Nephron progenitor cell (in vitro differentiated cells): ENCODE measurements at places on chromosomes 3 and 15.

- no peak for DNase-seq
Measured at GRCh38 chr15:38576837-38577236, 12.2 kb upstream of the RASGRP1 start.

- no peak for DNase-seq
Measured at GRCh38 chr3:195550723-195551122, 7.6 kb upstream of the PPP1R2 start.

GRCh38 chr3:57132674-57133073, 32.5 kb downstream of the IL17RD start:
- DNase-seq: no peak

DNA sequence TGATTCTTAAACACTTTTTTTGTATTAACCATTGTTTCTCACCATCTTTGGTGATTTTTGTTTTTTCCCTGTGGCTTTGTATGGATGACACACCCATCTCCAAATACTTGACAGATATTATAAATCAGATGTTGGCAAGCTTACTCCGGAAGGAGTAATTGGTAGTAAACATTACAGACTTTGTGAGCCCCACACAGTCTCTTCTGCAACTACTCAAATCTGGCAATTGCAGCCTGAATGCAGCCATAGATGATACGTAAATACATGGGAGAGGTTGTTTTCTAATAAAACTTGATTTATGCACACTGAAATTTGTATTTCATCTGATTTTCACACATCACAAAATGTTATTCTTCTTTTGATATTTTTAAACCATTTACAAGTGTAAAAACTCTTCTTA, 331.5 kb downstream of the ARPP21 start:
- DNase-seq: no peak

- DNase-seq: no peak
Measured at GRCh38 chr3:187713504-187713903, 11.1 kb upstream of the RTP2 start.

DNA sequence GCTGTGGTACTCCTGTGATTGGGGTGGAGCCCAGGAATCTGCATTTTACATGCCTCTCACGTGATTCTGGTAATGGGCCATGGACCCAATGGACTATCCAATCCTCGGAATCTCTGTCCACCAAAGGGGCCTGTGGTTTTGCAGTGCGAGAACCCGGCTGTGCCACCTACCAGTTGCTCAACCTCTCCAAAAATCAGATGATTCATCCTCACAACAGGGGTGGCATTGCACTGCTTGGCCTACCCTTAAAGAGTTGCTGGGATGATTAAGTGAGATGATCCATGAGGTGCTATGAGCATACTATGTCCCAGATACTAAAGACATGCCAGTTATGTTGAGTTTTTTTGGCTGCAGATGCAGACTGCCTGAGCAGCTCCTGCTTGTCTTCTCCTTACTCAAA, 5.1 kb downstream of the ANP32A start:
- no peak for DNase-seq

DNA sequence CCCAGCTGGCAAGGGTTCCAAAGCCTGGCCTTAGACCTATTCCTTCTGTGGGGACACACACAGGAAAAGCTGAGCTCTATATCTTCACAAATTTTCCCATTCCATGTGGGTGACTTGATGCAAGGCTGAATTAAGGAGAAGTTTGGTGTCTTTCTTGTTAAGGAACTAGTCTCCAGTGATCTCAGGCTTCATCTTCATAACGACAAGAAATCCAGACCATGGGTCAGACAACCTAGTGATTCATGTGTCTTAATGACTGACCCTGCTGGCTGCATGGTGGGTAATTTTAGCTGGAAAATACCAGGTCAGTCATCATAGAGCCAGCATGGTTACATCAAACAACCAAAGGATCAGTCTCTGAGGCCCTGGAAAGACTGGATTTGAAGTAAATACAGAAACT, 112.7 kb upstream of the SLC4A7 start:
- no peak for DNase-seq

GRCh38 chr3:188701485-188701969, 470.2 kb upstream of the TPRG1 start:
- no peak for DNase-seq

DNA sequence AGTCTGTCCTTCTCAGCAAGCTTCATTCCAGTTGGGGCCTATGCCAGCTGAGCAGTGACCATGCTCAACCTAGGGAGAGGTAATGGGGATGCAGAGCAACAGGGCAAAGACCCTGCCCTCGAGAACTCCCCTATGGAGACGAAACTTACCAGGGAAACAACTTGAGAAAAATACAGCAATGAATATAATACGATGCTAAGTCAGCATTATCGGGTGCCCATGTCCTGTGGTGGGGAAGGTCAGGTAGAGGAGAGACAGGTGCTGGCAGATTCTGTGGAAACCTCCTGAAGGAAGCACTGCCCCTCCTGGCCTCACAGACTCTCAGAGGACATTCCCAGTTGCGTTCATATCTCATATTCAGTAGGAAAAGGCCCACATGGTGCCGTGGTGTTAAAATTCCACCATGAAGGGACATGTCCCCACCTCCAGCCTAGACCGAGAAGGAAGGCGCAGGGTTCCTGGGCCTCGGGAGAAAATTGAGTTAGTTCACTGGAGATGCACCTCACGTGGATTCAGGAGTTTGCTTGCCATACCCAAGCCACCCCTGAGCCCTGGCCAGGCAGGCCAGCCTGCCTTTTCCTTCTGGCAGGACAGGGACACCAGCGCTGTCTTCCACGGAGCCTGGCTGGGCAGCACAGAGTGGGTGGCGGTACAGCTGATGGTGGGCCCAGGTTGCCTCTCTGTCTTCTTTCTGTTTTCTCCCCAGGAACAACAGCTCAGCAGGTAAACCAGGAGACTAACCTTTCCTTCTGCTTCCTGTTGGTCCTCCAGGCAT, 62.4 kb downstream of the BOC start:
- no peak for DNase-seq

- no peak for DNase-seq
Measured at GRCh38 chr15:35827141-35827540, 281.2 kb upstream of the DPH6 start.

DNA sequence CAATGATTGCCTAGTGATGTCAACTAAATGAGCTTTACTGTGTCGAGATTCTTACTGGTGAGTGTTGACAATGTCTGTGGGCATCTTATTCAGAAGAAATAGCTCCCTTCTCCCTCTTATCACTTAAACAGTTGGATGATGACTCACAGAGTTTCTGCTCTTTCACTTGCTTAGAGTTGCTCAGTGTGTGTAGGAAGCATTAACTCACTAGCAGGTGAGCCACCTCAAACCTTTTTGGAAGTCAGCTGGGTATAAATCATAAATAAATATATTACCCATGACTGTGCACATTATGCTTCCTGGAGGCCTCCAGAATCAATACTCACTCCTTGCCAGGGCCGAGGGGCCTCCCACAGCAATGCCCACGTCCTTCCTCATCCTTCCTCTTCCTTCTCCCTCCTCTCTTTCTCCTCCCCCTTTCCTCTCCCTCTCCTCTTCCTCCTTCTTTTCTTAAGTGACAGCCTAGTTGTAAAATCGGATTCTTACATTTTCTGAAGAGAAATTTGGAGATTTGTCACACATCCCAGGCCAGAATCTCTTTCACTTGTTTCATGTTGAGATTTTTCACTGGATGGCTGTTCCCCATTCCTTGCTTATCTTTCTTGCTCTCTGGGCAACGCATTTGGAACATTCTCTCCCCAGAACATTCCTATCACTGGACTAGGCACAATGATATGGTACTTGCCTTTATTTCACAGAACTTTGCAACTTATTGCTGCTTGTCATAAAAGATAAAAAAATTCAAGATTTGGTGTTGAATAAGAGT, 17.5 kb downstream of the SHC4 start:
- DNase-seq: no peak

- no peak for DNase-seq
Measured at GRCh38 chr3:13015286-13016082, 57.7 kb downstream of the IQSEC1 start.

DNA sequence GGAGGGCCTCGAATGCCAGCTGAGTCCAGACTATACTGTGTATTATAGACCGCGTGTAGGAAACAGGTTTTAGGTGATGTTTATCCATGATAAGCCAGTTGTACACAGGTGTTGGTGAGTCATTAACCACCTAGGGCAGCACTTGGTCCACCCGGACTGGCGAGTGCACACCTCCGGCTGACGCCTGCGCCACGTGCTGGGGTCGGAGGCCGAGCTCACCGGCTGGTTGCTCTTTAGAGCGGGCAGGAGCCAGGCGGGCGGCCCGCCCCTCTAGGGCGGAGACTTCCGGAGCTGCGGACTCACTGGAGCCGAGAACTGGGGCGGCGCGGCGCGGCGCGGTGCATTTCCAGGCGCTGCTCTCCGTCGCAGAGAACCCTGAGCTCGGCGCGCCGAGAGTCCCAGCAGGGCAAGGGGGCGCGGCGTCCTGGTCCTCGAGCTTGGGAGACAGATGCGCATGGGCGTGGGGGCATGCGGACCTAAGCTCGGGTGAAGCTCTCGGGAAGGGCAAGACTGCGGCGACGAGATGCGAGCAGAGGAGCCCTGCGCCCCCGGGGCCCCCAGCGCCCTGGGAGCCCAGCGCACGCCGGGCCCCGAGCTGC, at the start of gene ESYT3:
Gene ESYT3, plus strand, starts transcription at position 341 of the 599 bp plus-strand sequence. Its CDS starts 183 bp downstream, at position 524.
- peak; percentile 79 for DNase-seq

DNA sequence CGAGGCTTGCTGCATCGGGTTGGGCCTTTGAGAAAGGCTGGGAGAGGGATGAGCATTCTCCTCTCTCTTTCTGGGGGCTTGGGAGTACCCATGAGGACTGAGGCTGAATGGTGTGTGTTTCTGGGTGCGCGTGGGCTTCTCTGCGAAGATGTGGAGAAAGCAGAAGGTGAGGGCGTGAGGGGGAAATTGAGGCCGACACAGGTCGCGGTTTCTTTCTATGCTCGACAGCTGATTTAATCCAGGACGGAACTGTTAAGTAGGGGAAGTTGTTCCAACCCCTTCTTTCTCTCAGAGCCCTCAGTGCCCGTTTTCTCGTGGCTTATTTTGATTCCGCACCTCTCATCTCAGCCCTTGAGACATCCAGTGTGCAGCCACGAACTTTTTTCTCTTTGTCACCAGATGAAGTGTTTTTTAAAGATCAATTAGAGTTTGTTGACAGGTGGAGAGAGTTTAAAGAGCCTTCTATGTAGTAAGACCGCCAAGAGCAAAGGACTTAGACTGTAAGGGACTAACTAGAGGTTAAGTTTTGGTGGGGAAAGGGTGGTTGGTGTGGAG, 711 bp downstream of the STARD9 start:
- DNase-seq: no peak

DNA sequence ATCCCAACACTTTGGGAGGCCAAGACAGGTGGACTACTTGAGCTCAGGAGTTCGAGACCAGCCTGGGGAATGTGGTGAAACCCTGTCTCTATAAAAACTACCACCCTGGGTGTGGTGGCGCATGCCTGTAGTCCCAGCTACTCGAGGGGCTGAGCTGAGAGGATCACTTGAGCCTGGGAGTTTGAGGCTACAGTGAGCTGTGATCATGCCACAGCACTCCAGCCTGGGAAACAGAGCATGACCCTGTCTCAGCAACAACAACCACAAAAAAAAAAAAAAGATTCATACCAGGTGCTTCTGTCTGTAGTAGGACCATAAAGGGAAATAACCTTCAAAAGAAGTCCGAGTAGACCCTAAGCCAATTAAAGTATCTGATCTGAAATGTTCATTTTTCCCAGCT, 94.5 kb downstream of the SERPINI1 start:
- DNase-seq: no peak

DNA sequence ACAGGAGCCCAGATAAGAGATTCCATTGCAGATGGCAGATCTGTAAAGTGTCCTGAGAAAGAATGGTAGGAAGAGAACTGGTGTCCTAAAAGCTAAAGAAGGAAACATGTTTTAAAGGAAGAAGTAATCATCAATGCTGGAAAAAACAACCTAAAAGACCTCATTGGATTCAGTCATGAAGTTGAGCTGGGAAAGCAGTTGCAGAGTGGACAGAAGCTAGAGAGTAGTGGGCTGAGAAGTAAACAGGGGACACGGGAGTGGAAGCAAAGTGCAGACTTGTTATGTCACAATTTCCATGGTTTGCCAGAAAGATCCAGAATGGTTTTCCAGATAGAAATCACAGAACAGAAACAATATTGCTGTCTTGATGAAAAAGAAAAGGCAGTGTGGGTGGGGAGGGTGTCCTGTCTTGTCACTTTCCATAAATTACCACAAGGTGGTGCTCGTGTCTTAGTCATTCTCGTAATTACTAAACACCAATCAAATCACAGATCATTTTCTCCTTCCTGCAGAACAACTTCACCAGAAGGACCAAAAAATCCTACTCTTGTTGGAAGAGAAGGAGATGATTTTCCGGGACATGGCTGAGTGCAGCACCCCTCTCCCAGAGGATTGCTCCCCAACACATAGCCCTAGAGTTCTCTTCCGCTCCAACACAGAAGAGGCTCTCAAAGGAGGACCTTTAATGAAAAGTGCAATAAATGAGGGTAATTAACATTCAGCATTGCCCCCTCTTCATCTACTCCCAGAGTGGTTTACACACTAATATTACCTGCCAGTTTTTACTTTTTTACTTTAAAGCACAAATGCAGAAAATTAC, 64.5 kb downstream of the KLHL25 start:
- DNase-seq: peak; percentile 37

GRCh38 chr15:90351479-90352106, 491 bp upstream of the ZNF774 start:
- DNase-seq: no peak

DNA sequence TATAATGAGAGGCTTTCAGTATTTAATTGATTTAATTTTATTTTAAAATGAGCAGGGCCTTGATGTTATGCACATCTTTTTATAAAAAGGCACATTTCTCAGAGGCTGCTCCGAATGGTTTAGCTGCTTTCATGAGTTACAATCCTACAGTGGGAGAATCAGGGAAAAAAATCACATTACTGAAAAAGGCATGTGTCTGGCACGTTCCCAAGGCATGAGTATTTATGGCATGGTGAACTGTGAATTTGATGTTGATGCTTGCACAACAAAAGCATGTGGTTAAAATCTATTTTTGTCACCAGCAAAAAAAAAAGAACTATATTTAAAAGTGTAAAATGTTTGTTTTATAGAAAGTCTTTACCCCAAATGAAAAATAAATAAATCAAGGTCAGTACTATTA, 485.2 kb upstream of the ROBO2 start:
- no peak for DNase-seq

- no peak for DNase-seq
Measured at GRCh38 chr3:11072631-11073030, 80.1 kb downstream of the SLC6A1 start.

GRCh38 chr3:123459862-123460261, 11.0 kb upstream of the ADCY5 start:
- no peak for DNase-seq

DNA sequence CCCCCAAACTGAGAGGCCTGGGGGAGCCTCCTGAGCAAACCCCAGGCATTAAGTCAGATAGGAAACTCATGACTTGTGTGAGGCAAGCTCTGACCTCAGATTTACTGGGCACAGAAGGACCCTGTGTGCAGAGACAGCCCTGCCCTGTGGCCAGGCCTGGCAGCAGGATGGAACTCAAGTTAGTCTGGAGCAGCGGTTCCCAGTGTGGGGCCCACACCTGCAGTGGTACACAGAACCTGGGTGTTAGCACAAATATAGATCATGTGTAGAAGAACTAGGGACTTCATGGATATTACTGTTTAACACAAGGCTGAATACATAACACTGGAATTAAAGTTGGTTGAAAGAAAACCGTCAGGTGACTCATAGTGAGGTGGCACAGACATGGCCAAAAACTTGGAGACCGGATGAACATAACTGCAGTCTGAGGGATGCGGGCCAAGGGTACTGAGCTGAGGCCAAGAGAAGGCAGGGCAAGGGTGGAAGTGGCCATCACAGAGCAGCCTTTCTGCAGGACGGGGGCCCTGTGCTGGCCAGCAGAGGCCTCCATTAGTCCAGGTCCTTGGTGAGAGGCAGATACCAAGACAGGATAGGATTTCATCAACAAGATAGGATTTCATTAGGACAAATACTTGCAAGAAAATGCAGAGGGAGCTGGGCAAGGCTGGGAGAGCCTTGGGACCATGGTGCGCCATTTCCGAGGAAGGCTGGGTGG, 40.9 kb downstream of the IRAK2 start:
- DNase-seq: no peak
